K562 (cell line): ENCODE measurements at places on chromosomes 5 and 9. TPM values are rescaled to one million over a fixed set of nuclear protein-coding genes. Genes with fewer than 3 reads are reported as not detected.

The LHX2 gene
- total RNA-seq = 0.07 TPM in 1 of 2 replicates, not detected in the other

The SPATA31C1 gene
- total RNA-seq = 0.07 TPM in 1 of 2 replicates, not detected in the other

The MSX2 gene
- total RNA-seq = not detected in 2 replicates

The COL15A1 gene
- total RNA-seq = 4.9 and 5.1 TPM in 2 replicates

The FRMD3 gene
- total RNA-seq = 0.29 and 0.51 TPM in 2 replicates

The COL23A1 gene
- total RNA-seq = 0.09 TPM in 1 of 2 replicates, not detected in the other
